Activated naive CD8-positive, alpha-beta T cell treated with anti-CD3 and anti-CD28 coated beads, Interleukin-2, amount 10 ng/mL, durations not matched to agents 7 days and 5 days (primary cell): ENCODE measurements at places on chromosomes 6 and 20. TPM values are rescaled to one million over a fixed set of nuclear protein-coding genes. Genes with fewer than 3 reads are reported as not detected.
A peak's percentile ranks its signal among the peaks of the same experiment; 100 is the strongest.

Gene B4GALT5
- 13.7 TPM for total RNA-seq

Gene HRH3
- total RNA-seq, result not detected

Gene PRKN
- 1.5 TPM for total RNA-seq

Gene MACROD2
- total RNA-seq, result not detected

Gene MUC21
- not detected for total RNA-seq

Gene ULBP2
- total RNA-seq, result 0.53 TPM

Gene ENPP3
- total RNA-seq, result 0.36 TPM

Gene MYB
- 8.8 TPM for total RNA-seq

Gene ZBTB46
- total RNA-seq, result 0.25 TPM

Gene BPIFB1
- total RNA-seq, result not detected

Gene SLC35F1
- not detected for total RNA-seq

Gene PHF20
- 69.4 TPM for total RNA-seq

Gene SPATS1
- total RNA-seq, result not detected

Gene KCNK5
- 8.5 TPM for total RNA-seq

Gene NRN1
- 49.8 TPM for total RNA-seq

DNA sequence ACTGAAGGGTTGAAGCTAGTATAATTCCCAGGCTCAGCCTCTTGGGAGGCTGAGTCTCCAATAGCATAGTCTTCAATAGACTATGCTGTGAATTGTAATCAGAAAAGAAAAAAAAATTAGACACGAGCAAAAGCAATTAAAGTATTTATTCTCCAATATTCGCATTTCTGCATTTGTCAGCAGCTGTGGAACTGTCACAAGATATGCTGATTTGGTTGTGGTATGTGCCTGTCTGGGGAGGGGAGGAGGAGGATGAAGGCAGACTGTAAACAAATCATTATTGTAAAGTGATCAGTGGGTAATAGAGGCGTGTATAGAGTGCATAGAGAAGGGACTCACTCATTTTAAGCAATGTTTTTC, 10.1 kb upstream of the BICRAL start:
- H3K27me3 ChIP-seq, result peaks cover 2% of the 10 kb centered on the region
- peaks cover 6% of the 10 kb centered on the region for H3K36me3 ChIP-seq
- peaks cover 43% of the 10 kb centered on the region for H3K4me1 ChIP-seq
- H3K4me3 ChIP-seq, result peak overlapping the region; percentile 83
- peak overlapping the region; percentile 100 for H3K27ac ChIP-seq
- no peak for DNase-seq

DNA sequence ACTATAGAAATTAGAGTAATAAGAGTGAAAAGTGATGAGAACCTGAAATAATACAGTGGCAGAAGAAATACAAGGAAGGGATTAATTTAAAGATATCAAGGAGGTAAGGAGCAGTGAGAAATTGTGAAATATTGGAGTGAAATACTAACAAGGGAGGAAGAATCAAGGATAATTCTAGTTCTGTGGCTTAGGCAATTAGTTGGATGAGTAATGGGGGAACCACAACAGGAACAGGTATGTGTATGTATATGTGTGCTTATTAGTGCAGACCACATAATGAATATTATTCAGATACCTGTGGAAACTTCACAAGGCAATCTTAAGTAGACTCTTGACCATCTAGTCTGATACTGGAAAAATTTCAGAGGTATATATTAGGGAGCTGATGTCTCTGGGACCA, 143.3 kb downstream of the TINAG start:
- no peak overlapping the region for H3K4me3 ChIP-seq
- no peak for DNase-seq
- H3K4me1 ChIP-seq, result no peaks in the 10 kb centered on the region
- H3K27me3 ChIP-seq, result no peaks in the 10 kb centered on the region

- H3K4me3 ChIP-seq, result no peak overlapping the region
- DNase-seq, result no peak
- no peak overlapping the region for H3K27ac ChIP-seq
- H3K4me1 ChIP-seq, result peaks cover 31% of the 10 kb centered on the region
- H3K27me3 ChIP-seq, result no peaks in the 10 kb centered on the region
These were observed 7.6 kb downstream of the TRPC4AP start for GRCh38 chr20:35084998-35085397.

GRCh38 chr20:58720890-58721289, 28.3 kb downstream of the NPEPL1 start:
- no peaks in the 10 kb centered on the region for H3K36me3 ChIP-seq
- no peak overlapping the region for H3K27ac ChIP-seq
- no peak overlapping the region for H3K4me3 ChIP-seq
- H3K4me1 ChIP-seq, result no peaks in the 10 kb centered on the region

- H3K4me3 ChIP-seq, result no peak overlapping the region
- no peaks in the 10 kb centered on the region for H3K27me3 ChIP-seq
- H3K36me3 ChIP-seq, result no peaks in the 10 kb centered on the region
- DNase-seq, result no peak
- no peaks in the 10 kb centered on the region for H3K4me1 ChIP-seq
These were observed 118.1 kb downstream of the SYNDIG1 start for GRCh38 chr20:24587384-24588046.

GRCh38 chr6:41426888-41427641, 91.7 kb downstream of the NCR2 start:
- peaks cover 9% of the 10 kb centered on the region for H3K4me1 ChIP-seq
- no peak overlapping the region for H3K4me3 ChIP-seq
- DNase-seq, result no peak
- H3K36me3 ChIP-seq, result no peaks in the 10 kb centered on the region

GRCh38 chr6:137246791-137247202, 27.6 kb upstream of the IFNGR1 start:
- no peak overlapping the region for H3K4me3 ChIP-seq
- H3K36me3 ChIP-seq, result no peaks in the 10 kb centered on the region
- no peak for DNase-seq
- H3K27ac ChIP-seq, result no peak overlapping the region
- H3K27me3 ChIP-seq, result peaks cover 16% of the 10 kb centered on the region
- no peaks in the 10 kb centered on the region for H3K4me1 ChIP-seq

DNA sequence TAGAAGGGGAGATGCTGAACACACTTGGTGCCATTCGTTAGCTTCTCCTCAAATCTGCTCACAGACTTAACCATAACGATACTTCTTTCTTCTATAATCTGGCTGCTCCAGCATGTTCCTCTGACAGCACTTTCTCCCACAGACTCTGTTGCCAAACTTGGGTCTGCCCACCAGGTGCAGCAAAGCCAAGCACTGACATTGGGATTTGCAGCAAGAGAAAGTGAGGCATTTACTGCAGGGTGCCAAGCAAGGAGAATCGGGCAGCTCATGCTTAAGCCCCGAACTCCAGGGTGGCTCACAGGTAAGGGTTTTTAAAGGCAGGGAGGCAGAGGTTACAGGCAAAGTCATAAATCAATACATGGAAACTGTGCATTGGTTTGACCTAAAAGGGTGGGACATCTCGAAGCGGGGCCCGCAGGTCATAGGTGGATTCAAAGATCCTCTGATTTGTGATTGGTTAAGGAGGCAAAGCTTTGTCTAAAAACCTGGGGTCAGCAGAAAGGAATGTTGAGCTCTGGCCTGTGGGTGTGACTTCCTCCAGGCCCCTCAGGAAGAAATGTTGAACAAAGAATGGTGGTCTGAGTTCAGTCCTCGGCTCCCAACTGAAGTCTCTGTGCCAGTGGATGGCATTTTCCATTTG, 25.1 kb upstream of the PNPLA1 start:
- no peak for DNase-seq
- H3K4me1 ChIP-seq, result peaks cover 13% of the 10 kb centered on the region
- no peak overlapping the region for H3K27ac ChIP-seq

DNA sequence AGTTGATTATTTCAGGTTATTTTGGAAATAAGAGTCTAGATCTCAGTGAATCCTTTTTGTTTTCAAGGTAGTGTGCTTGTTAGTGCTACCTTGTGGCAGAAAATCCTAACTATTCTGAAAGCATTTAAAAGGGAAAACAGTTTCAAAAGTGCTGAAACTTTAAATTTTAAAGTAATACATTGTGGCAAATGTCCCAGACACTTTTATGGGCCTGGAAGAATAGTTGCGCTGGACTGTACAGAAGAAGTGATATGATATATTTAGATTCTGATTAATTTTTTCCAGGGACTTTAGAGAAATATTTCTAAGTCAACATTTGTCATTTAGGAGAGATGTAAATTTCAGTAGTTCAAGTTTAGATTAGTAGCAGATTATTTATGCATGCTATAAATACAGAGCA, 96.7 kb upstream of the BMP5 start:
- DNase-seq, result no peak
- H3K4me1 ChIP-seq, result no peaks in the 10 kb centered on the region
- H3K27me3 ChIP-seq, result peaks cover 2% of the 10 kb centered on the region
- H3K27ac ChIP-seq, result no peak overlapping the region
- no peaks in the 10 kb centered on the region for H3K36me3 ChIP-seq

- DNase-seq, result no peak
- H3K4me1 ChIP-seq, result peaks cover 16% of the 10 kb centered on the region
- peaks cover 42% of the 10 kb centered on the region for H3K36me3 ChIP-seq
- H3K4me3 ChIP-seq, result no peak overlapping the region
- no peaks in the 10 kb centered on the region for H3K27me3 ChIP-seq
- H3K27ac ChIP-seq, result no peak overlapping the region
These were observed 14.3 kb downstream of the STX7 start for GRCh38 chr6:132498638-132499037.

DNA sequence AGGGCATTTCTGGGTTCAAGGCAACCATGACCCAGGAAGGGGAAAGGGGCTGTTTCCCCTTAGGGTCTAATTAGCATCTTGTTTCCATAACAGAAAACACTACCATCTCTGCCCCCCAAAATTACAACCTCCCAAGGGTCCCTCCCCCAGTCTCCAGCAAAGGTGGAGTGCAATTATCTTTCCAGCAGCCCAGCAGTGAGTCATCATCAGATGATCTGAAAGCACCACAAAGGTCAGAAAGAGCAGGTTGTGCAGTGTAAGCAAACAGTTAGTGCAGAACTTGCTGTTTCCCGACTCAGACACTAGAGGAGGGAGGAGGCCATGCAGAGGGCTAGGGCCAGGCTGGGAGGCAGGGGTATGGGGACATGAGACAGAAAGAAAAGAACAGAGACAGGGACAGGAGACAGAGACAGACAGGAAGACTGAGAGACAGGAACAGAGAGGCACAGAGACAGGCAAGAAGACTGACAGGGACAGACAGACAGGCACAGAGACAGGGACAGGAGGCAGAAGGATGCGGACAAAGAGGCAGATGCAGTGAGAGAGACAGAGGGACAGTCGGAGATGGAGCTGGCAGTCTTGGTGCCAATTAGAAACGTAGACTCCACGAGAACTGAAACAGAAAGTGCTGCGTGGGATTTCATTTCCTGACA, 62.5 kb downstream of the PYGB start:
- H3K27ac ChIP-seq, result peak overlapping the region; percentile 94
- peaks cover 8% of the 10 kb centered on the region for H3K36me3 ChIP-seq
- no peaks in the 10 kb centered on the region for H3K27me3 ChIP-seq
- DNase-seq, result peak; percentile 51
- peaks cover 19% of the 10 kb centered on the region for H3K4me1 ChIP-seq

- H3K4me1 ChIP-seq, result peaks cover 49% of the 10 kb centered on the region
- no peak for DNase-seq
- no peak overlapping the region for H3K27ac ChIP-seq
- H3K4me3 ChIP-seq, result no peak overlapping the region
- H3K27me3 ChIP-seq, result no peaks in the 10 kb centered on the region
- H3K36me3 ChIP-seq, result peaks cover 4% of the 10 kb centered on the region
These were observed 92.7 kb downstream of the LY86 start for GRCh38 chr6:6681075-6681849.

DNA sequence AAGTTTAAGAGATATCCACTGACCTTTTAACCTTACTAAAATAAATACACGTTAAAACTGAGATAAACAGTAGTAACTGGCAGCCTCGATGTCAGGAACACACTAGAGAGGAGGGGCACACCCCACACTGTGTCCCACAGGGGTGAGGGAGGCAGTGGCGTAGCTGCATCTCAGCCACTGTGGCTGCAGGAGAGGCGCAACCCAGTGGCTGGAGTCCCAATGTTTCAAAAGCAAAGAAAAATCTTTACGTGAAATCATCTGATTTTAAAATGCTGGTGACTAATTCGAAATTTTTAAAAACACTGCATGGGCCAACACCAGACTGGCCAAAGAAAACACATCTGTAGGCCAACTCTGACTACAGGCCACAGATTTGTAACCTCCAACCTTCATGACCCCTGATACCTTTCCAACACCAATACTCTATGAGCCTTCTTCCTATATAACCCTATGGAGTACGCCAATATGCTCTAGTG, 54.7 kb downstream of the TRAM2 start:
- H3K36me3 ChIP-seq, result no peaks in the 10 kb centered on the region
- no peaks in the 10 kb centered on the region for H3K27me3 ChIP-seq
- no peak overlapping the region for H3K27ac ChIP-seq

- H3K4me3 ChIP-seq, result no peak overlapping the region
- peaks cover under 1% of the 10 kb centered on the region for H3K27me3 ChIP-seq
- DNase-seq, result no peak
- H3K27ac ChIP-seq, result no peak overlapping the region
- H3K36me3 ChIP-seq, result no peaks in the 10 kb centered on the region
These were observed 45.9 kb upstream of the XRN2 start for GRCh38 chr20:21257192-21257591.

GRCh38 chr20:56460459-56460858, 8.0 kb upstream of the RTF2 start:
- H3K36me3 ChIP-seq, result peaks cover 36% of the 10 kb centered on the region
- H3K27ac ChIP-seq, result peak overlapping the region; percentile 83
- H3K4me3 ChIP-seq, result peak overlapping the region; percentile 68

GRCh38 chr6:25962149-25963127, at the start of gene TRIM38:
Gene TRIM38 (plus strand): TSS chr6:25962802. CDS start chr6:25966523, 3,721 bp downstream.
- H3K4me1 ChIP-seq, result peaks cover 52% of the 10 kb centered on the region
- DNase-seq, result peak; percentile 51
- peaks cover 39% of the 10 kb centered on the region for H3K36me3 ChIP-seq
- H3K4me3 ChIP-seq, result peak within 1 kb of the TSS; percentile 98

DNA sequence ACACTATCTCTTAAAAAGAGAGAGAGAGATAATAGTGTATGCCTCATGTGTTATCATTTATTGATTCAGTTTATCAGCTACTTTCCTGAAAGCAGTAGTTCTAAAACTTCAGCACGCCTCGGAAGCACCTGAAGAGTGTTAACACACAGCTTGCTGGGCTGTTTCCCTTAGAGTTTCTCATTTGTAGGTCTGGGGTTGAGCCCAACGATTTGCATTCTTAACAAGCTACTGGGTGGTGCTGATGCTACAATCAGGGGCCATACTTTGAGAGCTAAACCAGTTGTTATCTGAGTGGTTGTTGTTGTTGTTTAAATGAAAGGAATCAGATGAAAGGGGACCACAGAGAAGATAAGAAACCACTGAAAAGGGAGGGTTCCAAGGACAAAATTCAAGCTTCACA, 32.6 kb downstream of the SIM1 start:
- no peak overlapping the region for H3K4me3 ChIP-seq
- no peak for DNase-seq
- no peak overlapping the region for H3K27ac ChIP-seq
- no peaks in the 10 kb centered on the region for H3K36me3 ChIP-seq
- no peaks in the 10 kb centered on the region for H3K4me1 ChIP-seq
- peaks cover 3% of the 10 kb centered on the region for H3K27me3 ChIP-seq

- DNase-seq, result no peak
- no peak overlapping the region for H3K4me3 ChIP-seq
- H3K4me1 ChIP-seq, result peaks cover 14% of the 10 kb centered on the region
- H3K27me3 ChIP-seq, result peaks cover 48% of the 10 kb centered on the region
- H3K36me3 ChIP-seq, result no peaks in the 10 kb centered on the region
These were observed 136.3 kb upstream of the ZNF184 start for GRCh38 chr6:27608916-27609883.

- H3K36me3 ChIP-seq, result peaks cover 7% of the 10 kb centered on the region
- H3K4me3 ChIP-seq, result peak overlapping the region; percentile 83
- no peaks in the 10 kb centered on the region for H3K27me3 ChIP-seq
- no peak for DNase-seq
- H3K4me1 ChIP-seq, result peaks cover 62% of the 10 kb centered on the region
These were observed 46.7 kb downstream of the FGD2 start for GRCh38 chr6:37052027-37052628.

GRCh38 chr20:17969278-17969883, 563 bp downstream of the MGME1 start:
- H3K4me3 ChIP-seq, result peak overlapping the region; percentile 96
- H3K27me3 ChIP-seq, result no peaks in the 10 kb centered on the region
- no peak for DNase-seq
- peak overlapping the region; percentile 96 for H3K27ac ChIP-seq
- H3K36me3 ChIP-seq, result peaks cover 42% of the 10 kb centered on the region
